ENCODE measurements at places on chromosomes 1 and 21. TPM values are rescaled to one million over a fixed set of nuclear protein-coding genes. Genes with fewer than 3 reads are reported as not detected.

DNA sequence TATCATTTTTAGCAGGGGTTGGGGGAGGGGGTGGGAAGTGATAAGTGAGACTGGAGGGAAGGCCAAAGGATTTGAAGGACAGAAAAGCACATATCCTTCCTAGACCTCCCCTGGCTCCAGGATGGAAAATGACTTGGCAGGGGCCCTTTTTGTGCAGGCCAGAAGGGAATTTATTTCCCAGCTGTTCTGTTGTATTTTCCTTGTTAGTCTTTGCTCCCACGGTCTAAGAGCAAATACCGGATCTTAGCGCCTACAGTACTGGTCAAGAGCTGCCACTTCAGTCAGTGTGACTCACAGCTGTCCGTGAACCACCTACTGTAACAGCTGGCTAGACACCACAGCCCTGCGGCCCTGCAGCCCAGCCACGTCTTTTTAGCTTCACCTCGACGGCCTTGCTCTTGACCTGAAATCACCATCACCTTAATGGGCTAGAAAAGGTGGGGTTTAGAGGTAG is 51.0 kb upstream of the ERRFI1 start:
- peak; percentile 10 for DNase-seq

- DNase-seq = peak; percentile 72
These were observed 16.2 kb upstream of the TTLL10 start for GRCh38 chr1:1157426-1157913.

GRCh38 chr1:224182057-224182865 is 779 bp upstream of the DEGS1 start:
- no peak for DNase-seq

DNA sequence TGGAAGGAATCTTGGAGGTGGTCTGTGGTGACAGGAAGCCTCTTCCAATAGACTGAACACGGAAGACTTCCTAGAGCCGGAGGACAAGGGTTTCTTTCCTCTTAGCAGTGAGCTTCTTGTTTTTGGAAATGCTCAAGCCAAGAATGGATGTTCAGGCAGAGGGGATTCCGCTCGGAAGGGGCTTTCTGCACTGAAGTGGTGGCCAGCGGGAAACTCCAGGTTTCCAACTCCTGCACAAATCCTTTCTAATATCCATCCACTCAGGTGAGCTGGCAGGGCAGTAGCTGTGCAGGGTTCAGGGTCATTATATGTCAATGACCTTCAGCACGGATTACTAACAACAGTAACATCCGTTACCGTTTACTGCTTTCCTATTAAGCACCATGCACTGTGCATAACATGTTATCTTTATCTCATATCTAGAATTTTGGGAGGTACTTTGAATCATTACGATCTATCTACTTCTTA is 573 bp upstream of the CPT2 start:
- no peak for DNase-seq

GRCh38 chr1:1041873-1042272 is 22.0 kb downstream of the AGRN start:
- DNase-seq = no peak

GRCh38 chr1:30898031-30898815 is 10.3 kb downstream of the SDC3 start:
- no peak for DNase-seq

- no peak for DNase-seq
These were observed 43.5 kb upstream of the COG2 start for GRCh38 chr1:230598745-230599144.

RPTN gene
- total RNA-seq = not detected

NCF2 gene
- total RNA-seq = not detected

FBLIM1 gene
- total RNA-seq = 4.7 TPM

CACNA1S gene
- total RNA-seq = 0.12 TPM

OR14A16 gene
- total RNA-seq = not detected

GBP3 gene
- total RNA-seq = not detected
